ENCODE measurements at places on chromosomes 5 and 9.

- DNase-seq, result no peak
Measured at GRCh38 chr5:80149161-80149609, 106.7 kb downstream of the SERINC5 start.

GRCh38 chr9:113609562-113610318 is 146.2 kb downstream of the RGS3 start:
- no peak for DNase-seq

GRCh38 chr9:82149501-82149946 is 161.0 kb downstream of the SPATA31D1 start:
- no peak for DNase-seq

DNA sequence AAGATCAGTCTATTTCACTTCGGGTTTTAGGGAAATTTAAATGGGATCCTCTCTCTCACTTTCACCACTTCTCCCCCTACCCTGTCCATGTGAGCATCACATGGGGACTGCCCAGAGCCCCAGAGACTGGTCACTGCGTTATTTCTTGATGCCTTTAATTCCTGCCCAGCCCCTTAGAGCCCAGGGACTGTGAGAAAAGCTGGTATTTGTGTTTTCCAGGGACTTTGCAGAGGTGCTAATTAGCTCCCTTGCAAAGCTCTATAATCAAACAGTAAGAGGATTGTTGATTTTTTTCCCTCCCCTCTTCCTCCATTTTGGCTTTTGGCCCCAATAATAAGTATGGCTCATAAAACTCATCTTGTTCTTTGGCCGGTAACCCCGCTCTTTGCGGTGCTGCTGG is 35.6 kb downstream of the NTRK2 start:
- DNase-seq, result no peak

GRCh38 chr9:17578911-17579793 is at the start of gene SH3GL2:
Gene SH3GL2 (plus strand): TSS chr9:17579066.
- DNase-seq, result peak; percentile 12

- peak; percentile 63 for DNase-seq
Measured at GRCh38 chr5:134509308-134510040, 16.0 kb upstream of the JADE2 start.

- DNase-seq, result peak; percentile 50
Measured at GRCh38 chr5:138789771-138790242, 36.6 kb downstream of the CTNNA1 start.

- DNase-seq, result peak; percentile 90
Measured at GRCh38 chr5:108650997-108651396, 96.7 kb upstream of the FER start.

DNA sequence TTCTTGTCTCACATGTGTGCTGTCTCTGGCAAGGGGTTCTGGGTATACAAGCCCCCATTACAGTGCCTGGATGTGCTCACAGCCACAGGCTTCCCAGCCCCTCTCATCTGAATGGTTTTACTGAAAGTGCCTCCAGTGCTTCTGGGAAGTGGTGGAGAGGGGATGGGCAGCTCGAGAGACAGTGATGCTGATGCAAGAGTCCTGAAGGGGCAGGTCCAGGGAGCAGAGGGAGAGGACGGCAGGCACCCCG is 93.5 kb downstream of the PHF2 start:
- no peak for DNase-seq

DNA sequence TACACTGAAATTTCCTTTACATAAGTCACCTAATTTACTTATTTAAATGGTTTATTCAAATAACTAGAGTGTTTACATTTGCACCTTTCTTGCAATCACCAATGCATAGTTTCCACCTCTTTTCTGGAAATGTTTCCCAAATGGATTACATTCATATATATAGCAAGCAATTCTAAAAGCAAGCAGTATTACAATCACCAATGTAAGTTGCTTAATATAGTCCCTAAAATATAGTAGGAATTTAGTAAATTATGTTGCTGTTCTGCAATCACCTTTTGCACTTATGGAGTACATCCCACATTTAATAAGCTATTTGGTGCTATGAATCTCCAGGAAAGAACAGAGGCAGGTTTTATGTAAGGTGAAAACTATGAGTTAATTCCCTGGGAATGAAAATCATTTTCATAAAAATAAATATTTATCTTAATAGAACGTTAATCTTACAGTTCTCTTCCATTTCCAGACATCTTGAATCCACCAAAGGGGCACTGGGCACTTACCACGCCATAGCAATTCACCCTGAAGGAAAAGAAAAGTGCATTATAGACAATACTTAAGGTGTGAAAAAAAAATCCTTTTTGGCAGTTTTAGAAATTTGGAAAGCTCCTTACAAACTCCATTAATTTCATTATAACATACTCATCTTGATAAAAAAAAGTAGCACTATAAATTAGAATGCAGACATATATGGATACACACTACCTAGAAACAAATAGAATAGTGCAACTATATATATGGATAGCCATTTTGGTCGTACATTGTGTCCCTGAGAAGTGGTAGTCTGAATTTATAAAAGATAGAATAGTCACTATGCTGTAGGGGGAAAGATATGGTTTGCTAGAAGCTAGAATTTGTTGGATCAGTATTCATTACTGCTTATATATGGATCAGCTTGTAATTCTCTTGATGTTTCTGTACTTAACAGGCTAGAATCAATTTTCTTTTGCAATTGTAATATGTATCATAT is 47.1 kb downstream of the ALDH1A1 start:
- no peak for DNase-seq

GRCh38 chr5:175842951-175843793 is 28.2 kb upstream of the CPLX2 start:
- DNase-seq, result peak; percentile 43

- no peak for DNase-seq
Measured at GRCh38 chr5:147898875-147899401, 7.4 kb downstream of the C5orf46 start.

DNA sequence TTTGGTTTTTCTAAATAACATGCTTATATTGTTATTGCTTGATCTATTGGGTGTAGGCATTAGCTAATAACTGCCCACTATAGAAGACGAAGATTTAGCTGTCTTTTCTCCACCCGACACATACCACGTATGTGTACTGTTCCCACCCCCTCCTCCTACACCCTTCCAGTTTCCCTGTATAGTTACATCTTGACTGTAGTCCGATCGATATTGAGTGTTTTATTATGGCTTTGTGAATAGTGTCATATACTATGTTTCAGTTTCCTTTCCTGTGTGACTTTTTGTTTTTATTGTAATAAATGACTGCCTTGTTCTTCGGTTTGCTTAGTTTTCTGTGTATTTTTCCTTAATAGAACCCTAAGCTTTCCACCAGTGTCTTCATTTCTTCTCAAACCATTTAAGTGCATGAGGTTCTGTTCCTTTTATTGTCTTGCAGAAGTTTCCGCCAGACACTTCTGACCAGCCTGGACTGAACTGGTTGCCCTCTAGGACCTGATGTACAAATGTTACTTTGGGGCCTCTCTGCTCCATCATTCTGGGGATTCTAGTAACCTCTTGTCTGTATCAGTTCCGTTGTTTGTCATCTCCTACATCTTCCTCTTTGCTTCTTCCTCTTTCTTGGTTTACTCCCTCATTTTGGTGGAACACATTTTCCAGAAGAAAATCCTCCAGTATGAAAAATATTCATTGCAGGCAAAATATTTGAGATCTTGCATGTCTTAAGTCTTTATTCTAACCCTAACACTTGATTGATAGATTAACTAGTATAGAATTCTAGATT is 61.8 kb downstream of the PRKACG start:
- no peak for DNase-seq

- DNase-seq, result peak; percentile 42
Measured at GRCh38 chr5:124747791-124748686, 1.6 kb upstream of the ZNF608 start.

DNA sequence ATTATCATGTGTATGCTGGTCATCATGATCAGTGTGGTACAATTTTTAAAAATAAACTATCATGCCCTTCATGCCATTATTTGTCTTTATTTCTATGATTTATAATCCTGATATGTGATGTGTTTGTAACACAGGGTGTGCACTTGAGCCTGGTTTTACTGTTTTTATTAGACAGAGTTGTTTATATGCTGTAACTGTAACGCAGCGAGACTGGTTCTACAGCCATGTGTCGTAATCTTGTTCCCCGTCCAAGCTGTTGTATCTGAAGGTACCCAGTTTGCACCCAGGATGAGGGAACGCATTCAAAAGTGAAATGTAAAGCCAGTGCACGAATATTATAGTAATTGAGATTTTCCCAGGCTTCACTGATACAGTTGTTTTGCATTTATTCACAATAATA is 28.2 kb downstream of the SNX18 start:
- DNase-seq, result no peak

GRCh38 chr5:136133222-136133921 is 727 bp downstream of the SMAD5 start:
- peak; percentile 55 for DNase-seq

GRCh38 chr5:145407300-145408047 is 427.7 kb downstream of the PRELID2 start:
- no peak for DNase-seq

- DNase-seq, result no peak
Measured at GRCh38 chr5:80881726-80882125, 78.4 kb upstream of the RASGRF2 start.

- peak; percentile 97 for DNase-seq
Measured at GRCh38 chr5:73370640-73371583, 77.7 kb downstream of the FOXD1 start.

DNA sequence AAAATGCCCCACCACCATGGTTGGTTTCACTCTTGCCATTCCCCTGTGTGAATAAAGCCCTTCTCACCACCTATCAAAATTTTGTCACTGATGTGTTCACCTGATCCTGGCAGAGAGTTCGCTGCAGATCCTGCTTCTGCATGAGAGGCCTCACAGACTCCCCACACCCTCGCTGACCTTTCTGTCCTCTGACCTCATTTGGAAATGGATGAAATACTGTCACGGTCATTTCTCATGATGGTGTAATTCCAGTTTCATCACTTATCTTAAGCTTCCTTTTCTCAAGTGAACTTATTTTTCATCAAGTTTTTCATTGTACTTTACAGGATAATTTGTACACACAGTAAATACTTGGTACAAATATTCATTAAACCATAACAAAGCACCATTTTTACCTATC is 131.3 kb downstream of the FRMD3 start:
- DNase-seq, result no peak

DNA sequence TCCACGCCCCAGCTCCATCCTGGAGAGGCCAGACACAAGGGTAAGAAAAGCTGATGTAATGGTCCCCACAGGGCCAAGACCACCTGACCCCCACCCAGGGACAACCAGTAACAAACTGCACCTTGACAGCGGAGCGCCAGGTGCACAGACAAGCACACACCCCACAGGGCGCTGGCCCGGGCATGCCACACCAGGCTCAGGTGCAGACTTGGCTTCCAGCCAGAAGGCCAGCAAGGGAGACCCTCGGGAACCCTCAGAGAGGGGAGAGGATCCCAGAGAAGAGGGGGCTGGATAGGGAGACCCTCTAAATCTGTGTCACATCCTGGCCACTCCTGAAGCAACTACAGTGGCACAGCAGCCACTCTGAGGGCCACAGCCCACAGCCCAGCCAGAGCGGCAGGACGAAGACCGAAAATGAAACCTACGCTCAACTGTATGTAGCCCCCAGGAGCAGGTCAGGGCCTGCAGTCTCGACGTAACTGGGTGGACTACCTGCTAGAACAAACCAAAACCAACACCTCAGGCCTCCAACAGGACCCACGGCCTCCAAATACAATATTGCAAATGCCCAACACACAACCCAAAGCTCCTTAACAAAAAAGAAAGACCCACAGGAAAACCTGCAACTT is 18.5 kb downstream of the CAMSAP1 start:
- no peak for DNase-seq

DNA sequence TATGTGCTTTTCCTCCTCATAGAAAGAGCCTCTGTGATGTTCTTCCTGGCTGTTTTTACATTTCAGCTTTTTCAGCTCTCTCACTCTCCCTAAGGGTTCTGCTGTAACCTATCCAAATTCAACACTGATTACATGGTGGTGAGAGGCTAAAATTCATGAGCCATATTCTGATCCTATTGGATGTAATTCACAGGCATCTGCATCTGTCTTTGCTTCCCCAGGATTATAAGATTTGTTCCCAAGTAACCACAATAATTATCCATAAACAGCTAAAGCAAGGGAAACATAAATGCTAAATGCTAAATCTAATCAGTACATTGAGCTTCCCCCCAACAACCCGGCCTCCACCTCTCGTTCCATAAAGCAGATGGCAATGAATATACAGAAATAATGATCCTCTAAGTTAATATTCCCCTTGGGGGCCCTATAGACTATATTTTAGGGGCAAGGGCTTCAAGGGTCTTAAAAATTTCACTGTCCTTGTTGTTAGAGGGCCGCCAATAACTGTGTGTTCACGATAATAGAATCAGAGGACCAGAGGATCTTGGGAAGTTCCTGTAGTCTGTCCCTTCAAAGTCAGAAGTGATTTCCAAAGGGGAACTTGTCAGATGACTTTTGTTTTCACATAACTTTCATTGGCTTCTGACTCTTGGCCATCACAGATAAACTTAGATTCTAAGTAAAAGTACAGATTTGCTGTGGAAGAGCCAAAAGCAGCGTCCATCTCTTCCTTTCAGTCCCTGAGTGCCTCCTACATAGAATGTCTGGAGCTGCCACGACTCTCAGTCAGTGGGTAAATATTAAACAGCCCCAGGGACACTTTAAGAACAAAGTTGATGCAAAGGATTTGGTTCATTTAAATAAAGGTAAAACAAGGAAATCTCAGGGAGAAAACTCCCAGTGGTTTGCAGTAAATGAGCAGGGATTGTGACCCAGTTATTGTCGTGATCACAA is 125.6 kb downstream of the ALDH1A1 start:
- peak; percentile 38 for DNase-seq

DNA sequence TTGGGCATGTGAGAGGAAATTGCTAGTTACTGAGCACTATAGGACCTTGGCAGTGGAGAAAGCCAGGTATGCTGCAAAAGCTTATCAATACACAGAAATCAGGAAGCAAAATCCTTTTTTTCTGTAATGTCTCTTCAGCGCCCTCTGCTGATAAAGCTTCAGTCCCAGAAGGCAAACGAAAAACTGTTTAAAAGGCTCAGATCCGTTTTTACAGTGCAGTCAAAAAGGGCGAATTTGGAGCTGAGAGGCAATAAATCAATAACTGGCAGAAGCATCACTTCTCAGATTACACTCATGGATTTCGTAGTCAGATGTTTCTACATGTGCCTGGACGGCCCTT is 1.1 kb upstream of the MAN2A1 start:
- DNase-seq, result no peak

DNA sequence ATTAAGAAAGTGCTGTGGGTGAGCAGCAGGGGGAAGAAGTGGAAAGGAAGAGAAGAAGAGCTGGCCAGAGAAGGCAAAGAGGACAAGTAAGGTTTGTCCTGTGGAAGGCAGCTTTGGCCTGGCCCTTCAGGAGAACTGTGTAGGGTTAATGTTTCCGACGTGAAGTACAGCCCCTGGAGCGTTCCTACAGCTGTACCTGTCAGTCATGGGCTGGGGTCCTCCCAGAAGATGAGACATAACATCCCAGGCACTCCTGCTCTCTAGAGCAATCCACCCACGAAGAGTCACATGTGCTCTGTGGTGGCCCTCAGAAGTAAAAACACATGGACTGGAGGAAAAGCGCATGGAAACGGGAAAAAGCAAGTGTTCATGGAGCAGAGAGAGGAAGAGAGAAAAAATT is 237.4 kb downstream of the CAAP1 start:
- no peak for DNase-seq

DNA sequence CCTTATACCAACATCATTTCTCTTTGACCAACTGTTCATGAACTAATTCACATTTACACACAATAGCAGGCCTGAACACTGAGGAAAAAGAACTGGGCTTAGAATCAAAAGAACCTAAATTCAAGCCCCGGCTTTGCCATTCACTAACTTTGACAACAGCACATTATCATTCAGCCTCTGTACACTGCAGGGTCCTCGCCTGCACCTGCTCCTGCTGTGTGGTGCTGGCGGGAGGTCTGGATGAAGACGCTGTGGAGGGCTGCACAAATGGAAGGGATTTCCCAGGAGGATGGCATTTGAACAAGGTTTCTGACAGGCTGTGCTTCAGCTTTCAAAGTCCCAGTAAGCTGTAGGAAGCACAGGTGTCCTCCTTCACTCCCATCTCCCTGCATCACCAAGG is 151.2 kb downstream of the ZDHHC21 start:
- DNase-seq, result no peak
